ENCODE measurements at places on chromosomes 12 and 14.

- no peak for DNase-seq
Observed at GRCh38 chr12:110379631-110380030, 23.9 kb downstream of the ANAPC7 start.

DNA sequence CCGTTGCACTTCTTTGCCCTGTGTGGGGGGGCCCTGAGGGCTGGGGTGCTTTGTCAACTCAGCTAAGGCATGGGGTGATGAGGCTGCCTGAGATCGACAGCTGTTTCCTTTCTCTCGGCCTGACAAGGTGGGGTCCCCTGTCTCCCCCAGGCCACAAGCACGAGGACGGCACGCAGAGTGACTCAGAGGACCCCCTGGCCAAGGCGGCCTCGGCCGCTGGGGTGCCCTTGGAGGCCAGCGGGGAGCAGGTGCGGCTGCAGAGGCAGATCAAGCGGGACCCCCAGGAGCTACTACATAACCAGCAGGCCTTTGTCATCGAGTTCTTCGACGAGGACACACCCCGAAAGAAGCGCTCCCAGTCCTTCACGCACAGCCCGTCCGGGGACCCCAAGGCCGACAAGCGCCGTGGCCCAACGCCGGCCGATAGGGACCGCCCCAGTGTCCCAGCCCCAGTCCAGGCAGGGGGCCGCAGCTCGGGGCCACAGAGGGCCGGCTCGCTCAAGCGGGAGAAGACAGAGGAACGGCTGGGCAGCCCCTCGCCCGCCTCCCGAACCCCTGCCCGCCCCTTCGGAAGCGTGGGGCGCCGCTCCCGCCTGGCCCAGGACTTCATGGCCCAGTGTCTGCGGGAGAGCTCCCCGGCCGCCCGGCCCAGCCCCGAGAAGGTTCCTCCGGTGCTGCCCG, 18.8 kb downstream of the CEP170B start:
- DNase-seq = peak; percentile 23

GRCh38 chr12:78229591-78230101, 399.0 kb downstream of the NAV3 start:
- no peak for DNase-seq

- no peak for DNase-seq
Observed at GRCh38 chr12:99271071-99271470, 376.5 kb upstream of the GARIN6 start.

DNA sequence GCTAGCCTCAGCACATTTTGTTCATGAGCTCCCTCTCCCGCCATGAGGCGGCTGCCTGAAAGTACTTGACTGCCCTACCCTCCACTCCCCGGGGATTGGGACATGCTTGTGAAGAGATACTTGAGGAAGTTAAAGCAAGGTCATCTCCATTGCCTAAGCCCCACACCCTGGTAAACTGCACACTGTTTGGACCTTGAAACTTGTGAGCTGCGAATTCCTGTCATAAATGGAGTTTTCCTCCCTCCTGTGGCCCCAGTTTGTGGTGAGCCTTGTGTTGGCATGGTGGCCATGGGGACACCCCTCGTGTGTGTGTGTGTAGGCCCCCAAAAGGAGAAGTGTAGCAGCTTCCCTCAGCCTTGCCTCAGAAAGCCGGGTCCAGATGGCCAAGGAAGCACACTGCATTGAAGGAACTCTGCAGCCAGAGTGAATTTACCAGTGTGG, 395.5 kb downstream of the ZFP36L1 start:
- DNase-seq = peak; percentile 65

GRCh38 chr14:54944737-54945391, 42.2 kb upstream of the GCH1 start:
- no peak for DNase-seq

DNA sequence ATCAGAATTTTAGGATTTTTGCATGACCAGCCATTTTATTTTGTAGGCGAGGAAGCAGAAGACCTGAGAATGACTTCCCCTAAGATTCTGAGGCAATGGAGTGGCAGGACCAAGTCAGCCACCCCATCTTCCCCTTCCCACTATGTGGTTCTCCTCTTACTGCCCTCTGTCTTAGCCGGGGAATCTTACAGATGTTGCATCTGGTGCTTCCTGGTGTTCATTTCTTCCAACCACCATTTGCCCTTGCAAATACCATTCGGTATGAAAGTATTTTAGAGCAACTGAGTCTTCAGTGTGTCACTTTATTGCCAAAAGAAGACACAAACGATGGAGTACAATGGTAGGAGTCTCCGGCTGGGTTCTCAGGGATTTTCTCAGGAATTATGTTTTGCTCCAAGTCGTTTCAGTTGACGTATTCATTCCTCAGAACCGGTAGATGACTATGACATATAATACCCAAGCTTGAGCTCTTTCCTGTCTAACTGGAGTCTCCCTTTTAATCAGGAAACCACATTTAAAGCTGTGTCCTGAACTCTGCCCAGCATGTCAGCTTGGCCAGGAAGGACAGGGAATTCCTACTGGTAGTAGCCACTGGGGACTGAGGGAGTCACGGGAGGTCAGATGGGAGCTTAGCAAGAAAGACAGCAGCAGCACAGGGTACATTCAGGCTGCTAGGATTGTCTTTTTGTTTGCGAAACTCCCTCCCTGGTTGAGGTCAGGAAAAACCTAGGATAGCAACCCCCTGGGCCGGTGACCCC, 87.0 kb downstream of the SAMD4A start:
- peak; percentile 50 for DNase-seq

DNA sequence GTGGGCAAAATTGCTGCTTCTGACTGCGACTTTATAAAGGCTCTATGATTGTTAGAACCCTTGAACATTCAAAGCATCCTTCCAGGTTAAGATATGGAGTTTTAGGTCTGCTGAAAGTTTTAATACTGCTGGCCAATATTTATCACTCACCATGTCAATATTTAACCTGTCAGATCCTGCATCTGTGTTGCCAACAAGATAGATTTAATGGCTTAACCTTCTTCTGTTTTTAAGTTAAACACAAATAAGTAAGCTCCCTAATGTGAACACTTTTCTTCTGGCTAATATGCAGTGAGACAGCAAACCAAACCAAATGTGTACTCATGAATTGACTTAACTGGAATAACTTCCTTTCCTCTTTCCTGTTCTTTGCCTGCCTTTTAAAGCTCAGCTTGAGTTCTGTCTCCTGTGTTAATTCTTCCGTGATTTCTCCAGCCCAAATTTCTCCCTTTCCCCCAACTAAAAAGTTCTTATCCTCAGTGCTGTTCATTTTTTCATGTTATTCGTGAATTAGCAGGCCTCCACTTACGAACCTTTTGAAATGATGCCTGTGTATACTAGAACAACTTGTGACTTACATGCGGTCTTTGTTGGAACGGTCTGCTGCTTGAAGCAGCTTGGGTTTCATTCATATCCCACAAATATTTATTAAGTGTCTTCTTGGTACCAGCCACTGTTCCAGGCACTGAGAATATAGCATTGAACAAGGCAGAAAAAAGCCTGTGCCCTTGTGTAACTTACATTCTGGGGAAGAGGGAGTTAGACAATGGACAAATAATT, 9.1 kb downstream of the FBXW8 start:
- DNase-seq = no peak

GRCh38 chr12:32105986-32106516, 596 bp upstream of the BICD1 start:
- DNase-seq = no peak

GRCh38 chr14:51895375-51895774, 35.0 kb downstream of the GNG2 start:
- no peak for DNase-seq

- no peak for DNase-seq
Observed at GRCh38 chr14:61264010-61264571, 17.0 kb downstream of the TMEM30B start.

GRCh38 chr12:109277899-109278762, 31.0 kb downstream of the FOXN4 start:
- DNase-seq = no peak

GRCh38 chr14:95254288-95254687, 65.4 kb downstream of the CLMN start:
- no peak for DNase-seq

- DNase-seq = no peak
Observed at GRCh38 chr12:92513231-92513730, 189.5 kb upstream of the PLEKHG7 start.

- no peak for DNase-seq
Observed at GRCh38 chr12:53185582-53186153, 4.9 kb upstream of the CSAD start.

DNA sequence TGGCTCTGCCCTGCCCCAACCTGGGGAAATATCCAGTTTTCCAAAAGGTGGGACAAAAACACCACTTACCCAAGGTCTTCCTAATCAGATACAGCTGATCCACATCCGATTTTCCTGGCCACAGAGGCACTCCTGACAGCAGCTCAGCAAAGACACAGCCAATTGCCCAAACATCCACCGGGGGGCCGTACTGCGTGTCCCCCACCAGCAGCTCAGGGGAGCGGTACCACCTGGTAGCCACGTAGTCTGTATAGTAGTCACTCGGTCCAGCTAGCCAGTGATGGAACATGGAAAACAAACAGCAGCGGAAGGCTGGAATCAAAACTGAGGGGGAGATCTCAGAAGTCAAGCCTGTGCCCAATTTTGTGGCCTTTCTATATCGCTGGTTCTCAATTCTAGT, 28.8 kb downstream of the DMAC2L start:
- DNase-seq = no peak

- DNase-seq = no peak
Observed at GRCh38 chr12:59734371-59734770, 138.5 kb downstream of the SLC16A7 start.

GRCh38 chr14:63290741-63291430, 27.8 kb downstream of the GPHB5 start:
- DNase-seq = no peak

DNA sequence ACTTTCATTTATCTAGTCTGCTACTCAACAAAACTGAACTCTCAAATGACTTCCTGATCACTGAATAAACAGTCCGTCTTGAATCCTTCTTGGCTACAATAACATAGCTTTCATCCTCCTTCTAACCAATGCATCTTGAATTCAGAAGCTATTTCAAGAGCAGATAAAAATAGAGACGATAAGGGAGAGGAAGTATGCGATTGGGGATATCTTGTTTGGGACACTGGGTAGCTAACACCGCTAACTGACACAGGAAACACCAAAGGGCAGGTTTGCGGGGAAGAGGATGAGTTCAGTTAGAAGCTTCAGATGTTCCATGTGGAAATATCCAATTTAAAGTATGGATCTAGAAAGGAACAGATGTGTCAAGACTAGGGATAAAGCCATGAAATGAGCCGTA, 102.5 kb downstream of the SLC41A2 start:
- DNase-seq = no peak

GRCh38 chr14:86153480-86153879, 623.5 kb downstream of the FLRT2 start:
- DNase-seq = no peak

GRCh38 chr14:64119500-64119899, 174.7 kb downstream of the ESR2 start:
- no peak for DNase-seq

DNA sequence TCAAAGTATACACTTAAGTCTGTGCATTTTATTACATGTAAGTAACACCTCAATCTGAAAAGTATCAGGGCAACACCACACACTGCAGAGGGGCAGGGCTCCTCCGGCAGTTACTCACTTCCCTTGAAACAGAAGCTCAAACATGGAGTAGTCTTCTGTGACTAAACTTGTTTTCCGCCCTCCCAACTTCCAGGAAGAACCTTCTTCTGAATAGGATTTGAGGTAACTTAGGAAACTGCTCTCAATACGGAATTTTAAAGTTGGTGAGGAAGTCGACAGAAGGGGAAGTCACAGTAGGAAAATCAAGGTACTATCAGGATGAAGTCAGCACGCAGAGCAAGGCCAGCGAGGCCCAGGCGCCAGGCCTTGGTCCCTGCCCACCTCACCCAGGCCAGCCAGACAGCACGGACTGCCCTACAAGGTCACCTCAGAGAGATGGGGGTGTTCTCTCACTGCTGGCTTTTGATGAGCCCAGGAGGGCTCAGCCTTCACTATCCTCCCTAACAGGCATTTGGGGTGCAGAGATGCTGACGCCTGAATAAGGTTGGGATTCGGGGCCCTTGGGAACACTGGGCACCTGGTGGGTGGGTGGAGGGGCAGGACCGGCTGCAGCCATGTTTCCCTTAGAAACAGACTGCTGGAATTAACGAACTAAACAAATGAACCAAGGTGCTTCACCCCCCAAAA, 5.8 kb downstream of the ANKRD9 start:
- peak; percentile 63 for DNase-seq

DNA sequence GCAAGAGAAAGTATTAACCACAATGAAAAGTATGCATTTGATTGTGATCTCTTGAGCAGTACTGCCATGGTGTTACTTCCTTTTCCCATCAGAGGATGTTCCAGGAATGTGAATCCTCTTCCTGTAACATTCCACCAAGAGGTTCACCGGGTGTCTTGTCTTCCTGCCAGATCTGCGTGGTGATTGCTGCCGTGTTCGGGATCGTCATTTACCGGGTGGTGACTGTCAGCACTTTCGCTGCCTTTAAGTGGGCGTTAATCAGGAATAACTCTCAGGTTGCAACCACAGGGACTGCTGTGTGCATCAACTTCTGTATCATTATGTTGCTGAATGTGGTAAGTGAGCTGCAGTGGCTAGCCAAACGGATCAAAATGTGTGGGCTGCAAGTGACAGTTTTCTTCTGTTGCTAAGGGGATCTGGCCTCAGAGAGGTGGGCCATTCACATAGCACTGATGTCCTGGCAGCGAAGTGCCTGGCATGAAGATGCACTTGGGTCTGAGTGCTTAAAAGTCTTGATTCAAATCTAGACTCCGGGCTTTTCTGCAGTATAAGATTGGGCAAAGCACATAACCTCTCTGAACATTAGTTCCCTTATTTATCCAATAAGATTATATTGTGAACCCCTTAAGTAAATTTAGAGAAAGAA, 123.4 kb downstream of the SLC5A8 start:
- no peak for DNase-seq

DNA sequence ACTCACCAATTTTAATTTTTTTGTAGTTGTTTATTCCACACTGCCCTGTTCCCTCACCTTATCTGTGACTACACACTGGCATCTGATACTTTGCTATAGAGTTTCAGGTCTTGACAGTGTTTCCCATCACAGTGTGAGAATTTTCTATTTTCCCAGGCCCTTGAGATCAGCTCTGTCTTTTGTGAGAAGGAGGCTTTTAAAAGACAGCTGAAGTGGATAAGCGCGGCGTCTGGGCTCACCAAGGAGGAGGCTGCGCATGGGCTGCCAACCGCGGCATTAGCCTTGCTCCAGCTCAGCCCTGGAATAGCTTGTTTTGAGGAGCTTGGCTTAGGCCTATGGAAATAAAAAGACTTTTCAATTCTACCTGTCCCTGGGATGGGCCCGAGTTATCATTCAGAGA, 181.3 kb downstream of the RMST start:
- DNase-seq = no peak

- no peak for DNase-seq
Observed at GRCh38 chr12:68739891-68740290, 6.1 kb upstream of the SLC35E3 start.

GRCh38 chr14:101347893-101348777, 213.2 kb upstream of the DIO3 start:
- no peak for DNase-seq

GRCh38 chr12:30988086-30988485, 61.5 kb downstream of the TSPAN11 start:
- DNase-seq = no peak

GRCh38 chr14:30185832-30186231, 258.2 kb upstream of the PRKD1 start:
- no peak for DNase-seq

- no peak for DNase-seq
Observed at GRCh38 chr12:14186193-14186502, 179.3 kb upstream of the ATF7IP start.

- DNase-seq = no peak
Observed at GRCh38 chr12:2682296-2683251, 112.2 kb upstream of the FKBP4 start.
